Foreskin keratinocyte (primary cell): ENCODE measurements at places on chromosomes 12 and 14. TPM values are rescaled to one million over a fixed set of nuclear protein-coding genes. Genes with fewer than 3 reads are reported as not detected.

The PRB2 gene
- total RNA-seq: not detected in 2 replicates

The ZDHHC17 gene
- 14.4 and 16.4 TPM in 2 replicates for total RNA-seq

The TSPAN9 gene
- 17.9 and 19.2 TPM in 2 replicates for total RNA-seq

The MANSC4 gene
- total RNA-seq: 0.20 and 0.25 TPM in 2 replicates

The TPPP2 gene
- total RNA-seq: not detected in 2 replicates

The ZDHHC22 gene
- not detected in 2 replicates for total RNA-seq

The OR4E2 gene
- not detected in 2 replicates for total RNA-seq

The ABCD2 gene
- 0.03 and 0.04 TPM in 2 replicates for total RNA-seq

The KRT85 gene
- not detected in 2 replicates for total RNA-seq

The IGF1 gene
- total RNA-seq: not detected in 2 replicates

The IRAK3 gene
- total RNA-seq: 0.24 and 0.32 TPM in 2 replicates

The PPP1R12A gene
- total RNA-seq: 50.1 and 66.2 TPM in 2 replicates

The UBR7 gene
- total RNA-seq: 25.3 and 28.4 TPM in 2 replicates

The A2ML1 gene
- total RNA-seq: 14.6 and 29.4 TPM in 2 replicates

The SLC8B1 gene
- 11.7 and 12.3 TPM in 2 replicates for total RNA-seq

The PROX2 gene
- not detected in 2 replicates for total RNA-seq

The TMEM260 gene
- total RNA-seq: 8.9 and 9.3 TPM in 2 replicates

The EIF2S3B gene
- 0.54 and 9.3 TPM in 2 replicates for total RNA-seq

The CDKL1 gene
- 4.2 and 6.1 TPM in 2 replicates for total RNA-seq

The WASHC4 gene
- total RNA-seq: 41.7 and 42.5 TPM in 2 replicates

The MSI1 gene
- total RNA-seq: not detected in 2 replicates

The C1R gene
- 6.1 and 7.8 TPM in 2 replicates for total RNA-seq

The PTPRB gene
- total RNA-seq: 0.71 and 0.88 TPM in 2 replicates

The NID2 gene
- 1.5 and 4.6 TPM in 2 replicates for total RNA-seq

The FOXG1 gene
- not detected in 2 replicates for total RNA-seq

The NR1H4 gene
- not detected in 2 replicates for total RNA-seq

The PTCSC3 gene
- total RNA-seq: not detected in 2 replicates

The NTF3 gene
- not detected in 2 replicates for total RNA-seq

The ADCK1 gene
- 6.2 and 6.7 TPM in 2 replicates for total RNA-seq

The CLEC2A gene
- total RNA-seq: not detected in 2 replicates

The GLIPR1L2 gene
- total RNA-seq: 0.14 and 0.41 TPM in 2 replicates

The MMP14 gene
- total RNA-seq: 234 and 241 TPM in 2 replicates

The CCDC177 gene
- not detected in 2 replicates for total RNA-seq

The CIROP gene
- not detected in 2 replicates for total RNA-seq

The MDGA2 gene
- not detected in 2 replicates for total RNA-seq

The PLA2G1B gene
- total RNA-seq: not detected in 2 replicates

The SPX gene
- 0.18 and 0.31 TPM in 2 replicates for total RNA-seq

The CNTN1 gene
- 35.6 and 74.6 TPM in 2 replicates for total RNA-seq

The MYF5 gene
- total RNA-seq: not detected in 2 replicates
